Stimulated activated CD8-positive, alpha-beta memory T cell treated with anti-CD3 and anti-CD28 coated beads, Interleukin-15, amount 100 ng/mL, for 24 hours (primary cell): ENCODE measurements at places on chromosomes 12 and 14.

- no peak for DNase-seq
These were observed 1.9 kb upstream of the SEL1L start for GRCh38 chr14:81535396-81536164.

- DNase-seq = no peak
These were observed 262.1 kb downstream of the BCL11B start for GRCh38 chr14:99009871-99010270.

DNA sequence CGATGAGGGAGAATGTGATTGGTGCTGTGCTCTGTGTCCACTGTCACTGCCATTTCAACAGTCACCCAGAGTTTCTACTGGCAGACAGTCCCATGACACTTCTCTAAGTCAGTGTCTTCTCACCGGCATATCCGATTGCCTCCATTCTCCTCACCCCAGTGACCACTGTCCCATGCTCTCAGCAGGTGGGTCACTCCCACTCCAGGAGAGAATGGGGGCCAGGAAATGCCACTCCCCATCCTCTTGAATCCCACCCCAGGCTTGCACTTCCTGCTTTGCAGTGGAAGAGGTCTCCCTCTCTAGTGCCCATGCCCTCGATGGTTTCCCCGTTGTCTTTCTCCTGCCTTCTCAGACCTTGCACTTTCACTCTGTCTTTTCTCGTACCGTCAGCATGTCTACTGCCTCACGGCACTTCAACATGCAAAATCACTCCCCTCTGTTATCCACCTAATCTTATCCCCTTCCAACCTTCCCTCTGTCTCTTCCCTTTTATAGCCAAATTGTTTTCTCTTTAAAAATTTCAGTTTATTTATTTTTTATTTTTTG, 2.2 kb upstream of the EP400 start:
- no peak for DNase-seq

- DNase-seq = no peak
These were observed 161.6 kb upstream of the SOX5 start for GRCh38 chr12:24111086-24111485.

DNA sequence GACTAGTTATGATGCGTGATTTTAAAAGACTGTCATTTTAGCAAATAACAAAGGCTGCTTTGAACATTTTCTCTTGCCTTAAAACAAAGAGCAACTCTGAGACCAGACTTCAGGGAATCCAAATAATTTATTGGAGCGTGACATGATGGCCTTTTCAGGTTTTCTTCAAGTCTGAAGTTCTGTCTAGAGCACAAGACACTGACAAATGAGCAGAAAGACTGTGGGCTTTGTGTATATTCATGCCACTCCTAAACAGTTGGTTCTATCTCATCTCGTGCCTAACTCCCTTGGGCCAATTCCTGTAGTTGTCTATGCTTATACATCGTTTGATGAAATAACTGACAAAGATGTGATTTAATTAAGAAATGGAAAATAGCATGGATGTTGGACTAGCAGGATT, 47.5 kb downstream of the IFT81 start:
- DNase-seq = no peak

DNA sequence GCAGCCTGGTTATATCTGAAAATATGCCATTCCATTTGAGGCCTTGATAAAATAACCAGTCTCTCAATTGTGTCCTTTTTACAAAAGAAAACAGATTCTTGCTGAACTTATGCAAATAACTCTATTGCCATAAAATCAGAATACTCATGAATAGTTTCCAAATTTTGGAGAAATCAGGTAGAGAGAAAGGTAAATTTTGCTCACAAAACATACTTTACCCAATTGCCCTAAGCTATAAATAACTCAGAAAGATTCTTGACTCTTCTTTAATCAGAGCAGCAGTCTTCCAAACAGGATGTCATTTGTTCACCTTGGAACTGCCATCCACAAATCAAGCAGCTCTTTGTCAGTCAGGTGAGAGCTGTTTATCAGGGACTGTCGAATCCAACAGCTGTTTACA, 12.6 kb downstream of the ZNF26 start:
- no peak for DNase-seq

- no peak for DNase-seq
These were observed 52.2 kb downstream of the GOLGA5 start for GRCh38 chr14:92846162-92846897.

DNA sequence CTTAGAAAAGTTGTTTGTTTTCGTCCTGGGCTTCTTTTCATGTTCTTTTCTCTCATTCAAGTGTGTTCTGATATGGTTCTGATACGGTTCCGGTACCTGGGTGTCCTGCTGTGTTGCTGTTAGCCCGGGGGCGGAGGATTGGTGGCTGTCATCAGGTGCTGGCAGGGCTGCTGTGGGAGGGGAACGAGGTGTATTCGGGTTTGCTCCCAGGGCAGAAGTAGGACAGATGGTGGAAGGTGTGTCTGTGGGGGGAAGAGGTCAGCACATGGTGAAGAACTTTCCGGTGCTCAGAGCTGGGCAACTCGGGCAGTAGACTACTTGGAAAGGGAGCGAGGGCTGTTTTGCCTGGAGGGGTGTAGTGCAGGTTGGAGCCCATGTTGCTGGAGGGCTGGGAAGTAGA, 70.2 kb downstream of the SLC25A47 start:
- no peak for DNase-seq

DNA sequence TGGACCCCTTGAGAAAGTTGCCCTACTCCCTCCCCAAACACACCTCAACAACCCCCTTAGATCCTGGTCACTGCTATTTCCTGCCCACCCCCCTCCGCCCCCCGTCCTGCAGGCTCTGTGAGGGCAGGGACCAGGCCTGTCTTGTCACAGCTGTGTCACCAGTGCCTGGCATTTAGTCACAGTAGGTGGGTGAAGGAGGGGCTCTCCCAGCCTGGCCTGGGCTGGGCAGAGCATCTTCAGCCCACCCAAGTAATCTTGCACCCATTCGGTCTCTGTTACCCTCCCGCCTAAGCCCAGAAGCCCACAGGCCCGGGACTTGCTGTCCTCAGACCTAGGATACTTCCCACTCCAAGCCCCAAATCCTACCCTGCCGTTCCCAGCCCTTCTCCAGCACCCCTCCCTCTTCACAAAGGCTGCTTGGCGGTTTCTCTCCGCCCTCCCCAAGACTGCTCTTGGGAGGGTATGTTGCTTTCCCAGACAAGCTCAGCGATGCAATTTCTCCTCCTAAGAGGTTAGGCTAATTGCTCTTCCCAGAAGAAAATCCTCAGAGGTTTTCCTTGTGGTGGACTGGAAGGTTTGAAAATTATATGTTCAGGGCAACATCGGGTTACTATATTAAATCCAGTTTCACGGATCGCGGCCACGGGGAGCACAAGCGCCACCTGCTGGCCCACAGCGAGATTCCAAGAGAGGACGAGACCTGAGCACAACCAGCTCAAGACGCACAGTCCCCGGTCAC, 50.8 kb upstream of the ZFP36L1 start:
- peak; percentile 47 for DNase-seq

GRCh38 chr14:87411370-87411769, 581.6 kb downstream of the GALC start:
- no peak for DNase-seq

DNA sequence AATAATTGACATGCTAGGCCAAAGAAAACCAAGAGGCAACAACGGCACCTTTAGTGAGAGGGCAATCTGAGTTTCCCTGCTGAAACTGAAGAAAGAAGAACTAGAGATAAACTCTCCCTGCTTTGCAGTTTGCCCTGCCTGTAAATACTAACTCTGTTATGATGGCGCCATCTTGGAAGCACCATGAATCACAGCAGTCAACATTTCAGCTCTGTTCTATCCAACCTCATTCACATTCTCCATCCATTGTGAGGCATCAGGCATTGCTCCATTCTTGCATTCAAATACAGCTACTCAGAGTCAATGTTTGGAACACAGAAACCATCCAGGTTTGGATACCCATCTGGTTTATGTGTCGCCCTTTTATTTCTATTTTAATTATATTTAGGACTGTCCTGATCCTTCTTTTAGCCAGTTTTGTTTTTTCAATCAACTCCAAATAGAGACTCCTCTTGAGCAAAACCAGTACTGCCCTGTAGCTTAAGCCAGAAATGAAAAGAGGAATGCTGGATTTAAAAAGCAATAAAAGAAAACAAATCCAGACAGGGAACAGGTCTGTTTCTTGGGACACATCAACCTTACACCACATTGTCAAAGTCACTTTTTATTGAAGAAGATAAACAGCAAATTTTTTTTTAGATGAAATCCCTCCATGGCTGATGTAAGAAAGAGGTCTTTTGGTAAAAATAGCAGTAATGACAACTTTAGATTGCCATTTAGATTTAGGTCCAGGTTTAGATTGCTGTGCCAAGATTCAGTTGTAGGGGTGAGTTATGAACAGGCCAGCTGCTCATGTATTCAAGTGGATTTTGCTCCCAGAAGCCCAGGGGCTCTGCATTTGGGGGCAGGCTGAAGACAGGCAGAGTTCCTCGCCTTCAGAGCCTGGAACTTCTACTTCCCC, 33.3 kb upstream of the PPM1A start:
- DNase-seq = no peak

DNA sequence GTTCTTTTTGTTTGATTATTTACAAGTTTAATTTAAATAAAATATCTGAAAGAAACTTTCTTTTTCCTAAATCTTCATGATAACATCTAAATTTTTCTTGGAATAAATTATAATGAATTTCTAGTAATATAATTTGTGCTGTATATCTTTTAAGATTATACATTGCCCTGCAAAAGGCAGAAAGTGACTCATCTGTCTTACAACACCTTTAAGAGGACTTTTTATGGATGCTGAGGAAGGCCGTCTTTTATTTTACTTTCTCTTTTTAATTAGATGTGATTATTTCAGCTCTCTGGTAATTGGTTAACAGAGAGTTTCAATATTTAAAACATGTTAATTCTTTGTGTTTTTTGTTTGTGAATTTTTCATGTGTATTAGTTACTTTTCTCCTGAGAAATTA, 598.4 kb downstream of the RPL10L start:
- DNase-seq = no peak

- DNase-seq = no peak
These were observed 84.6 kb upstream of the ATF7IP start for GRCh38 chr12:14280921-14281320.

DNA sequence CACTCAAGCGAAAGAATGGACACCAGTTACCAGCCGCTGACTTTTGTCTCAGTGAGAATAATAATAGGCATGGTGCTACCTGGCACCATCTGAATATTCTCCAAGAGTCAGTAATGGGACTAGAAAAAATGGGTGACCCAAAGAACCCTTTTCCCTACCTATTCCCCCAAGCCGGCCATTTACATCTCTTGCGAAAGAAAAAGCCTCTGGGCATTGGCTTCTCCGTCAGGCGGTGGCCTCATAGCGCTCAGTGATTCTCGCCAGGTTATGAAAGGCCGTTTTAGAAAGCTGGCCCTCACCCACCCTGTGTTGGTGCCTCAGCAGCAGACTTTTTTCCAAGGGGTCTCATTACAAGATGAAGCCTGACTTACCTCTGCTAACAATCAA, 523 bp upstream of the SLC6A15 start:
- DNase-seq = no peak

GRCh38 chr14:103434868-103435442, 49.7 kb downstream of the MARK3 start:
- no peak for DNase-seq

- DNase-seq = no peak
These were observed 1.1 kb upstream of the ELK3 start for GRCh38 chr12:96192926-96193573.

DNA sequence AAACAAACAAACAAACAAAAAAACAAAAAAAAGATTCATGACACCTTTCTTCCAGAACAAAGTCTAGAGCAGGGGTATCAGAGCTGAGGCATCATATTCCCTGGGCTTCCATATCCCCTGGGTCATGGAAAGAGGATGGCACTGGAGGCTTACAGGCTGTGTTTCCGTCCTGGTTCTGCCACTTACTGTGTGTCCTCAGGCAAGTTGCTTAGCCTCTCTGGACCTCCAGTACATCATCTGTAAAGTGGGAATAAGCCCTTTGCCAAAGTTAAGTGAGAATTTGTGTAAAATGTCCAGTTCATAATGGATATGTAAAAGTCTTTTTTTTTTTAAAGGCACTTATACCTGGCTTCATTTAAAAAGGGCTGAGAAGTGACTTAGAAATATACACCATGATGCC, 62.0 kb upstream of the FAM222A start:
- no peak for DNase-seq

- DNase-seq = no peak
These were observed 3.8 kb downstream of the MARS1 start for GRCh38 chr12:57491393-57492280.

- DNase-seq = no peak
These were observed 3.1 kb upstream of the IGF1 start for GRCh38 chr12:102483466-102483865.

DNA sequence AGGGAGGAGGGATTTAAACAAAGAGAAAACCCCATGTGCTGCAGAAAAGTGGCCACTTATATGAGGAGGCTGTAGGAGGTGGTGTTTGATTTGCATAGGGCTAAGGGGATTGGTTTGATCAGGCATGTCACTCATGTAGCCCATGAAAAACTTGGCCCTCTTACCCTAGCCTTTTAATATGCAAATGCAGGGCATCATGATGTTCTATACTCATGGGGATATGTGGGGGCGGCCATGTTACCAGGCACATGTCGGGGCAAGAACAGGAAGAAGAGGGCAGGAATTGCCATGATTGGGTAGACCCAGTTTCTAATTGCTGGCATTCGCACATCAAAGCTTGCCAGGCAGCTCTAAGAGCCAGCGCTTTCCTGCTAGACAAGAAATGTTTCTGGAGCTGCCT, 28.8 kb downstream of the KLRK1 start:
- DNase-seq = no peak

DNA sequence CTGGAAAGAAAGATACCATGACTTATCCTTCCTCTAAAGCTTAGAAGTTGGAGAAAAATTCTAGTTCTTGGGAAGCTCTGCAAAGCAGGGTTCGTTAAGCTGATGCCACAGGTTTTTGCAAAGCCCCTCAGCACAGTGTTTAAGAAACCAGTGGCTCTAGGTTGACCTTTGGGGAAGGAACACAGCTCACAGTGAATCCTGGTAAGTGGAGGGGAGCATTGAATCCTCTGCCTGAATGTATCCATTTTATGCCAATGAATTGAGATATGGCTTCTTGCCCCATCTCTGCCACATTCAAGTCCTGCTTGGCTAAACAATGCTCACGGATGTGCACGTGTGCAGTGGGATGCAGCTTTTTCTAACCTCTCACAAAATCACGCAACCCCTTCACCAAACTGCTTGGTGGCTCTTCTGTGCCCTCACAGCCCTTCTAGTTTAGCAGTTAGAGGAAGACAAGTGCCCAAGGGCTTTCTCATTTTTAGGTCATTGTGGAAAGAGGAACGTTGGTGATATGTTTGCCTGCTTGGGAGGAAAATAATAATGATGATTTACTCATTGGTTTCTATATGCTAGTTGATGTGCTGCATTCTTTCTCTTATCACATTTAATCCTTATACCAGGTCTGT, 111.3 kb downstream of the DAD1 start:
- no peak for DNase-seq
